ENCODE measurements at places on chromosomes 2 and 18. TPM values are rescaled to one million over a fixed set of nuclear protein-coding genes. Genes with fewer than 3 reads are reported as not detected.

Gene CXCR1
- 2.7 TPM for total RNA-seq

Gene CMPK2
- total RNA-seq, result 91.1 TPM

Gene GREB1L
- not detected for total RNA-seq

Gene RGPD4
- not detected for total RNA-seq

Gene TEKT4
- not detected for total RNA-seq

Gene MAL
- total RNA-seq, result 202 TPM

Gene PFN4
- total RNA-seq, result not detected

Gene CPLX4
- total RNA-seq, result not detected

Gene SH3YL1
- total RNA-seq, result 18.0 TPM

Gene KIF1A
- 0.71 TPM for total RNA-seq

Gene LPIN2
- total RNA-seq, result 79.6 TPM

Gene CROCC2
- total RNA-seq, result not detected

All from activated CD4-positive, alpha-beta memory T cell treated with anti-CD3 and anti-CD28 coated beads, Interleukin-2, amount 10 ng/mL, durations not matched to agents 7 days and 5 days (primary cell).